ENCODE measurements at places on chromosomes 1 and 21.

GRCh38 chr1:198929961-198930599 lies 291.2 kb downstream of the PTPRC start:
- DNase-seq = no peak

DNA sequence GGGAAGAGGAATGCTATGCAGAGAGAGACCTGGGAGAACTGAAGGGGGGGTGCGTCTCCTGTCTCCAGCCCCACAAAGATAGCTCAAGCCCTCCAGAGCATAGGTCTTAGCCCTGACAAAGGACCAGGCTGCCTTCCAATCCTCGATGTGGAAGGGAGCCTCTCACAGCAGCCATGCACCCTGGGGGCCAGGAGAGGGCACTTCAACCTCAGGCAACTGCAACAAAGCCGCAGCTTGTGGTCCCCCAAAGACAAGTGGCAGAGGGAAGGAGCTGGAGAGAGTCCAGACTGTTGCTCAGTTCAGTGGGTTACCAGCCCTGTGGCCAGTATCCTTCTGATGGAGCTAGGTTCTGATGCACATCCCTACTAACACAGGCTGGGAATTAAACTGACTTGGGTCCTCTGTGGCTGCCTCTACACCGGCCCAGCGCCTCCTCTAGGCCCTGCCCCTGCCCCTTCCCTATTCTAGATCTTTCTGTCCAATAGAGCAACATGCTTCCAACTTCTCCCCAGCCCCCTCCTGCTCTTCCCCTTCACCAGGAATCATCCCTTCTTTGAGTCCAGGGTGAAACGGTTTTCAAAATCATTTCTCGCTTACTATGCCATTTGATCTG lies 100.7 kb upstream of the SPATA6 start:
- DNase-seq = no peak

GRCh38 chr21:36450511-36450910 lies 29.4 kb downstream of the CLDN14 start:
- no peak for DNase-seq

DNA sequence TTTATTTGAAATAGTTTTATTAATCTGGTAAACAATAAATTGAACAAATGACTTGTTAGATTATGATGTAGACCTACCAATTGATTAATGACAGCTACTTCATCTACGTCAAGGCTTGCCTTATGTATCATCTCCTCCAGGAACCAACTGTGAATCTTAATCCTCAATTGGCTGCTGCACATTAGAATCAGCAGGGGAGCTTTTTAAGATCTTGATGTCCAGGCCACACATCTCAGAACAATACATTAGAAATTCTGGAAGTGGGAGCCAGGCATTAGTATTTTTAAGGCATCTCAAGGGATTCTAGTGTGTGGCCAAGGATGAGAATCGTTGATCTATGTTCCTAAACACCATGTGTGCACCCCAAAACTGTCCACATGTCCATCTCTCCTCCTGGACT lies 52.0 kb upstream of the LYPLAL1 start:
- DNase-seq = no peak

GRCh38 chr1:116919802-116920201 lies 10.1 kb downstream of the PTGFRN start:
- DNase-seq = no peak

GRCh38 chr1:94071391-94071790 lies 49.6 kb downstream of the ABCA4 start:
- no peak for DNase-seq

- DNase-seq = no peak
Measured at GRCh38 chr1:28933277-28933676, 18.9 kb downstream of the EPB41 start.

DNA sequence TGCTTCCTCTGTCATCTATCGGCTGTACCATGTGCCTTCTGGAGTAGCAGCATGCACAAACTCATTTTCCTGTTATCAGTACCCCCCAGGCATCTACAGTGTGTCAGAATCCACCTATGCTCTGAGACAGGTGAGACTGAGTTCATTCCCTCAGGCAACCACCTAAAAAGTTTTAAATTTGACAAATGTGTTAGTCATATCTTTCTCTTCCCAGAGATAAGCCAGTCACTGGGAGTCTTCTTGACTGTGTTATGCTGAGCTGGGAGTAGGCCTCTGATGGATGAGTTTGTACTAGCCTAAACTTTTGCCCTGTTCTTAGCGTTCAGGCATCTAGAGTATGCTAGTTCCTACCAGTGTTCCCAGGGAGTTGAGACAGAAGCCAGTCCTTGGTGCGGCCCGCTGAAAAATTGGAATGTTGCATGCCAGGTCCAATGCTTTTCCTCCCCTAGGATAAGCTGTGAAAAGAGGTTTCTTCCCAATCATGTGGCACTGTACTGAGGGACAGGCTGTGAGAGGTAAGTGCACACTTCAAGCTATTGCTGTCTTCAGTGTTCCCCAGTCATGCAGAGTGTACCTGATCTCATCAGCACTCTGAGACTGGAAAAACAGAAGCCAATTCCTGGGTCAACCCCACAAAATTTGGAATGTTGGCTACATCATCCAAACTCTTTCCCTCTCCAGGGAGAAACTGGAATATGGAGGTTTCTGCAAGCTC lies 1202.3 kb downstream of the NCAM2 start:
- no peak for DNase-seq

- DNase-seq = no peak
Measured at GRCh38 chr1:236063919-236064673, 794 bp downstream of the NID1 start.

GRCh38 chr1:27588256-27589232 lies 15.4 kb downstream of the AHDC1 start:
- no peak for DNase-seq

DNA sequence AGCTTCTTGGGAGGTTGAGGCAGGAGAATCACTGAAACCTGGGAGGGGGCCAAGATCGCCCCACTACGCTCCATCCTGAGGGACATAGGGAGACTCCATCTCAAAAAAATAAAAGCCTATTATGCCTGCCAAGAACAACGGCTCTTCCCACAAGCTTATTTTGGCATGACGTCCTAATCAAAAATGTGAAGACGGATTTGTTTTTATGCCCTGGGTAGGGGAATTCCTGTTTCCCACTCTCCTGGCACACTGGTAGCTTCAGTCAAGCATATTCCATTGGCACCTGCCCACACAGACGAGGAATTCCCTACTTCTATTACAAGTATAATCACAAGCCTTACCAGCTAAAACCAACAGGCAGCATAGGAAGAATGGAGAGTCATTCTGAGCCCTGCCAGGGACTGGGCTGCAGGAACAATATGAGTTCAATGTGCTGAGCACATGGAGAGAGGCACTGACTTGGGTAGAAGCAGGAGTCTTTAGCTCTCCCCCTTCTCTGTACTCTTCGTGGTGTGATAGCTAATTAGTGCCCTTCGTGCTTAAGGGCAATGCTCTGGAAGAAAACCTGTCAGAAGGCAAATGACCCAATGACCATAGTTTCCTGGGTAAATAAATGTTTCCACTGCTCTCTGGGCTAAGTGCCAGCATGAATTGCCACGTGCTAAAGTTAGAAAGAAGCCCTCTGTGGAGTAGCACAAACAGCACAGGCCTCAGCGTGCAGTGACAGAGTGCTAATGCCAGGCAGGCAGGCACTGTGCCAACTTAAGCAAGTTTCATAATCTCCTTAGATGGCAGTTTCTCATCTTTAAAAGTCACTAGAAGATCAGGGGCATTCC lies 16.8 kb downstream of the TNFSF4 start:
- DNase-seq = no peak

GRCh38 chr1:17927952-17928351 lies 172.8 kb downstream of the ACTL8 start:
- no peak for DNase-seq

DNA sequence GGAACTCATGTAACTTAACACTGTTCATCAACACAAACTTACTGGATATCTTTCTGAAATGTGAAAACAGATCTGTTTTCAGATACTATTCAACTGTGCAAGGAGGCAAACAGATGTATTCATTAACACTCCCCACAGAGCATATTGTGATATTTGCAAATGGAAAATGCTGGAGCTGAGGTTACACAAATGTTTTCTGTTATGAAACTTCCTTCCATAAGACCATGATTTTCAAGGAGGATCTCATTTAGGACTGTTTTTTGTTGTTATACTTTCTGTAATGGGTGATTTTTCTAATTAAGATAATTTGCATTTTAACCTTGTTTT lies 56.1 kb downstream of the GABPA start:
- DNase-seq = no peak

DNA sequence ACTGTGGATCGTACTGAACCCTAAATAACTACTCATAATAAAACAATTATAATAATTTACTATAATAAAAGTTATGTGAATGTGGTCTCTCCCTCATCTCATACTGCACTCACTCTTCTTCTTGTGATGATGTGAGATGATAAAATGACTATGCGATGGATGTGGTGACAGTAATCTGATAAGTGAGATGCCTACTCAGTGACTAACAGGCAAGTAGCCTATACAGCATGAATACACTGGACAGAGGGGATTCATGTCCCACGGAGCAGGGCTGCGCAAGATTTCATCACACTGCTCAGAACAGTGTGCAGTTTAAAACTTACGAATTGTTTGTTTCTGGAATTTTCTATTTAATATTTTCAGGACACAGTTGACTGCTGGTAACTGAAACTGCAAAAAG lies 304.0 kb downstream of the DUSP10 start:
- no peak for DNase-seq

DNA sequence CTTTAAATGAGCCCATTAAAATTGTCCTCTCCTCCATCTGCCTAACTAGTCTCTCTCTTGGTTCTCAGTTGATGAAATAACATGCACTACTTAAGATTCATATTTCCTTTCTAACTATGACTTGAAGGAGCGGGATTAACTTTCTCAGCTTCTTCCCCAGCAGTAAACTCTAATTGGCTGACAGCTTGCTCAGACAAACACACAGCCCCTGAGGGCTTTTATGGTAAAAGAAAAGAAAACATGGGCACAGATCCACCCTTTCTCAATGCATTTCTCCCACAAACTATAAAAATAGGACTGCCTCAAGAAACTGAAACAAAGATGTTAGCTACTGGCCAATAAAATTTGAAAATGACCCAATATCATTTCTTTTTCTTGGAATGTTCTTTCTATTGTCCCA lies 703.1 kb downstream of the ADGRL2 start:
- DNase-seq = no peak

GRCh38 chr1:202143011-202143767 lies 1.3 kb downstream of the ARL8A start:
- DNase-seq = no peak

DNA sequence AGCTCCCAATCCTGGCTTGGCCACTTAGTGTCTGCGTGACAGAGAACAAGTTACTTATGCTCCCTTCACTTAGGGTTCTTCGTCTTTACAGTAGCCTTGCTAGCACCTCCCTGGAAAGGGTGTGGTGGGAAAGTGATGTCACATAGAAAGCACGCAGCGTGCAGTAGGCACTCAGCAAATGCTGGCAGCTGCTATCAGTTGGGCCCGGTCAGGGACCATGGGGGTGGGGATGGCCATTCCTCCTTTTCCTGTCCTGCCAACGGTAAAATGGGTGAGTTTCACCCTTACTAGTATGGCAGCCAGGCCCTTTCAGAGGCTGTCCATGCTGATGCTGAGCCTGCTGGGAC lies 6.2 kb upstream of the KCNA10 start:
- no peak for DNase-seq

- no peak for DNase-seq
Measured at GRCh38 chr1:227037121-227037520, 97.0 kb downstream of the COQ8A start.

DNA sequence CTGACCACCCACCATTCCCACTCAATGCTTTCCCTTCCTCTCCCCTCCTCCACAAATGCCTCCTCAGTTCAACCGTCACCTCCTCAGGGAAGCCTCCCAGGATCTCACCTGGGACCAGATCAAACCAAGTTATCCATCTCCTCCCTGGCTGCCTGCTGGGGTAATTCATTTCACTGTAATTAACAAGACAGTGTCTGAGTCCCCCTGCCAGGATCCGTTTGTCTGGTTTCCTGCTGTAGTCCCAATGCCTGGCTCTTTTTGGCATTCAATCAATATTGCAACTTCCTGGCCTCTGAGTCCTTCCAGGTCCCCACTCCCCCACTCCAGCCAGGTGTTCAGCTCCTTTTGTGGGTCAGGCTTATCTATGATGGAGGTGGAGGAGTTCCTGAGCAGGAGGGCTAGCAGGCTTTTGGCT lies 687.7 kb downstream of the PTPRU start:
- no peak for DNase-seq

DNA sequence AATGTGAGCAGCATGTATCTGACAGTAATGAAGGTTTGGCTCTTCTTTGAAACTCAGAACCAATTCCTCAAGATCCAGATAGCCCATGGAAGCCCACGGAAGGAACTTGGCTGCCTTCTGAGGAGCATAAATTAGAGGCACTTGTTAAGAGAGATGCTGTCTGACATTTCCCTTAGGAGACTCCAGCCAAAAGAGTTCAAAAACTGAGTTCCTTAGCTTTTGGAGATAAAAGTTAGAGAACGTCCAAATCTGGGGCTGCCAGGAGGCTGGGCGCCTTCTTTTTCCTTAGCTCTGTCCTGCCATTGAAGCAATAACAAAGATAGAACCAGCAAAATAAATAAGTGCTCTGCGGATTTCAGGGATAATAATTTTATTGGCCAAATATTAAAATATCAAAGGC lies 439.6 kb upstream of the USP24 start:
- DNase-seq = no peak

DNA sequence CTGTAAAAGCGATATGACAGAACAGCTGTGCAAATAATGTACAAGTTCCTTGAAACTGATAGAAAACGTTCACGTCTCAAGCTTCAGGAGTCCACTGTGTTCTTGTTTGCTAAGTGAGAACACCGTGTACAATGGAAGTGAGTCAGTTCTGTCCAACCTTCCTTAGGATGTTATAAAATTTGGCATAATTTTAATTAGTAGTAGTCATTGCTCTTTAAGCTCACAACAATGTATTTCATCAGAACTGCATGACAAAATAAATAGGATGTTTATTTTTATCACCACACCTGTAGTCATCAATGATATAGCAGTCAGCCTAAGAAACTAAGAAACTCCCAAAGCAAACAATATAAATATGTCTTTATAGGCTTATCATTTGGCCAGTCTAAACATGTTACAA lies 53.0 kb downstream of the RGS2 start:
- DNase-seq = no peak

DNA sequence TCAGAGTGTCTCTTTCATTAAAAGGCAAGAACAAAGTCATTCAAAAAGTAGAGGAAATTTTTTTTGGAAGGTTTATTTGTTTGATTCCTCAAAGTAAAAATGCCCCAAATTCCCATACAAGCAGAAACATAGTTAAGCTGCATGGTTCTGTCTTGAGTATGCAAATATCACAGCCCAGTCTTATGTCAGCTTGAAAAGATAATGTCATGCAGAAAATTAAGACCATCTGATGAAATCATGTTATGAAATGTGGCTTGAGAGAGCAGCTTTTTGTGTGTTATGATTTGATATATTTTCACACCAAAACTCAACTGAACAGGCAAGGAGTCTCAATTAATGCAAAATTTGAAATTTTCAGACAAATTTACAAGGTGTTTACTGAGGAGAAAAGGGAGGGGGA lies 411.0 kb downstream of the LMO4 start:
- DNase-seq = no peak

DNA sequence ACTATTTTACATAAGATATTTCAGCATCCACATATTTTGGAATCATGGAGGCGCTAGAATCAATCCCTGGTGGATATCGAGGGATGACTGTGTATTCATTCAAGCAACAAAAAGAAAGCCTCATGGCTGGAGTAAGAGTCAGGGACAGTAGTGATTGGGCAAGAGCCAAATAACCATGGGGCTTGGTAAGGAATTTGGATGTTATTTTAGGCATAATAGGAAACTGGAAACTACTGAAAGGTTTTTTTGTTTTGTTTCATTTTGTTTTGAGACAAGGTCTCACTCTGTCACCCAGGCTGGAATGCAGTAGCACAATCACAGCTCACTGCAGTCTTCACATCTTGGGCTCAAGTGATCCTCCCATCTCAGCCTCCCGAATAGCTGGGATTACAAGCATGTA lies 33.8 kb upstream of the EYA3 start:
- no peak for DNase-seq
